ENCODE measurements at places on chromosomes 6 and 20.
A peak's percentile ranks its signal among the peaks of the same experiment; 100 is the strongest.

GRCh38 chr20:1973601-1974440, 20.0 kb downstream of the PDYN start:
- DNase-seq, result no peak

DNA sequence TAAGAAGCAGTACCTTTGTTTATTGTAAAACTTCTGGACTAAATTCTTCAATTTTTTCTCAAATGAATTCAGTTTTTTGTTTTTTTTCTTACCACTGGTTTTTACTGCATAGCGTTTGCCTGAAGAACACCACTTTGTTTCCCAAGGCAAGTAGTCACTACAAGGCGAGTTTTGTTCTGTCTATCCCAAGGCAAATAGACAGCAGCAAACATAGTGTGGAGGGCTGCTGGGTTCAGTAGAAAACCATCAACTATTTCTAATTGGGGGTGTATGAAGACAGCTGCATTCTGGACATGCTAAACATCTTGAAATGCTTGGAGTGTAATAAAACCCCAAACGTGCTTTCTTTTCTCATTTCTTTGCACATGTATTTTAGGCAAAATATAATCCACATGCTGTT, 197.4 kb downstream of the ESR1 start:
- DNase-seq, result no peak

DNA sequence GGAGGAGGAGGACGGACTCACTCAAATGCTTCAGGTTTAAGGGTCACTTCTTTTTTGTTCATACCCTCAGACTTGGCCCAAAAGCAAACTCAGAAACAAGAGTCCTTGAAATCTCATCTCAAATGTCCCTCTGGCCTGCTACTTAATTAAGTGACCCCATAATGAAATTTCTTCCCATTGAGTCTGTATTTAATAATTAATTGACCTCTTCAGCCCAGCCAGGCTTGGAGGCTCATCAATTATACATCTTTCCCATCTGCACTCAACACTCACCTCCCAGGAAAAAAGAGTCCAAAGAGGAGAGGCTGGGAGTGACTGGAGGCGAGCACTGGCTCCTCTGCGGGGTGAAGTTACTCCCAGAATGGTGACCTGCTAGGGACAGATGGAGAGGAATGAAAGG, 90.5 kb upstream of the EYA2 start:
- no peak for DNase-seq

DNA sequence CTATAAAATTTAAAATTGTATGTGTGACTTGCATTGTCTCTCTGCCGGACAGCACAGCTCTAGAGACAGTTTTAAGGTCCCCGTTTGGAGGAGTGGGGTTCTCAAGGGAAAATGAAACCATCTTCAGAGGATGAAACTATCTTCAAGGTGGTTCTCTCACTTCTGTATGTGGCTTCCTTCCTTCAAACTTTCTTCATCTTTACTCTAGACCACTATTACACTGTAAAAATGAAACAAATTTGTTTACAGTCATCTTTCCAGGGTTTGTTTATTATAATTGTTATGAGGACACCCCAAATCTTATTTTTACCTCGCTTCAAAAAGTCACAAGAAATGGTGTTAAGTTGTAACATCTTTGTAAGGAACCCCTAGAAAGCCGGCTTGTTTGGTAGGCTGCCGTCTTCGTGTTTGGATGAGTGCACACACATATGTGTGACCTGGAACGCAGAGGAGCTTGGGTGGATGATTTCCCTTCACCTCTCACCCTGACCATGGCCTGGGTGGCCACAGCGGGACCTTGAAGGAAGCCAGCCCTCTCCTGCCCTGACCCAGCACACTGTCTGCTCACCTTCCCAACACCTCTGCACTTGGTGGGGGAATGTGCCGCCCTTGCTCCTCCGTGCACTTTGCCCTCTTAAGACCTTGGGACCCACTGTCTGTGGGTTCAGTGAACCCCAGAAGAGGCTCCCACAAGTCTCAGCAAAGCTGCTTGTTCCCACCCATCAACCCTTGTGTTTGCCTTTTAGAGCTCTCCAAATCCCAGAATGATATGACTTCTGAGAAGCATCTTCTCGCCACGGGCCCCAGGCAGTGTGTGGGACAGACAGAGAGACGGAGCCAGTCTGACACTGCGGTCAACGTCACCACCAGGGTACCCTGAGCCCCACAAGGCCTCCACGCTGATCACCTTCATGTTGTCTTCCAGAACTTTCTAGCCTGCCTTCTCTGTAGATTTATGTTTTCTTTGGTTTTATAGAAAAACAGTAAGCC, 67.8 kb downstream of the SYTL3 start:
- DNase-seq, result no peak

DNA sequence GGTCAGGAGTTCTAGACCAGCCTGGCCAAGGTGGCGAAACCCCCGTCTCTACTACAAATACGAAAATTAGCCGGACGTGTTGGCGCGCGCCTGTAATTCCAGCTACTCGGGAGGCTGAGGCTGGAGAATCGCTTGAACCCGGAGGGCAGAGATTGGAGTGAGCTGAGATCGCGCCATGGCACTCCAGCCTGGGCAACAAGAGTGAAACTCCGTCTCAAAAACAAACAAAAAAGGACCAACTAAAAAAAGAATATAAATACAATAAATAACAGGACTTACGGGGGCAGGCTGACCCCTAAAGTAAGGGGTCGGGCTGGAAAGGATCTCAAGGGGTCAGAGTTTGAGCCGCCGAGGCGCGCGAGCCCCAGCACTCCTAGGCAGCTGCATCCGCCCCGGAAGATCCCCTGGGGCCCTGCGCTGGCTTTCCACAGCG, 509 bp upstream of the TPD52L2 start:
- no peak for DNase-seq

- peak; percentile 60 for DNase-seq
Measured at GRCh38 chr6:17392978-17393891, at the start of gene CAP2. Gene CAP2 (plus strand): TSS chr6:17393595. CDS start chr6:17421556, 27,961 bp downstream.

DNA sequence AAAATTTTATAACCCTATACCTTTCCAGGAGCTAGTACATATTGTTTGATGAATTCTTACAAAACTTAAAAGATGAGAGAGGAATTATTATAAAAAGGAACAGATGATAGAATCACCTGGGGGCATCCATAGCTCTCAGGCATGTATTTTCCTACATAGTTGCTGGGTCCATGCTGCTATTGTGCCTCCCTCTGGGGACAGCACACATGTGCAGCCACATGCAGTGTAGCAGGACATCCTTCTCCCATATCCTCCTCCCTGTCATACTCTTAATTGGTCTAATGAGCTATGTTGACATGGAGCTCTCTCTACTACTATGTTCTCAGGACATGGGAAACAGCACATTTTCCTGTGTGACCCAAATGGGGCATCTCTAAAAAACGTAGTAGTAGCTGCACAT, 898.2 kb upstream of the MAP3K7 start:
- DNase-seq, result no peak

DNA sequence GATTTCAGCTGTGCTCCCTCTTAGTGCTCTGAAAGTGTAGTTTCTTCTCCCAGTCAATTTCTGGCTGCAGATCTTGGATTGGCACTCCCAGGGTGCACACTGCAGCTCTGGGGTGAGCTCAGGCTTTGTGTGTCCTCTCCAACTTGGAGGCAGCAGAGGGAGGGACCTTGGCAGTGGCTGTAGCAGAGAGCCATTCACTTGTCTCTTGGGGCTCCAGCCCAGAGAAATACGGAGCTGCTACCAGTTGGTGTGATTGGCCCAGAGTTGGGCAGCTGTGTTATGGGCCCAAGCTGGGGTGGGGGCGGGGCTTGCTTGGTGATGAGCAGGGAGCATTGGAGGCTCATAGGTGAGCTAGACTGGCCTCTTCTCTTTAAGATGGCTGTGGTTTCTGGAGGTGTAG, 65.9 kb downstream of the KLHL32 start:
- no peak for DNase-seq

- DNase-seq, result no peak
Measured at GRCh38 chr20:34514897-34515483, 1.2 kb upstream of the DYNLRB1 start.

DNA sequence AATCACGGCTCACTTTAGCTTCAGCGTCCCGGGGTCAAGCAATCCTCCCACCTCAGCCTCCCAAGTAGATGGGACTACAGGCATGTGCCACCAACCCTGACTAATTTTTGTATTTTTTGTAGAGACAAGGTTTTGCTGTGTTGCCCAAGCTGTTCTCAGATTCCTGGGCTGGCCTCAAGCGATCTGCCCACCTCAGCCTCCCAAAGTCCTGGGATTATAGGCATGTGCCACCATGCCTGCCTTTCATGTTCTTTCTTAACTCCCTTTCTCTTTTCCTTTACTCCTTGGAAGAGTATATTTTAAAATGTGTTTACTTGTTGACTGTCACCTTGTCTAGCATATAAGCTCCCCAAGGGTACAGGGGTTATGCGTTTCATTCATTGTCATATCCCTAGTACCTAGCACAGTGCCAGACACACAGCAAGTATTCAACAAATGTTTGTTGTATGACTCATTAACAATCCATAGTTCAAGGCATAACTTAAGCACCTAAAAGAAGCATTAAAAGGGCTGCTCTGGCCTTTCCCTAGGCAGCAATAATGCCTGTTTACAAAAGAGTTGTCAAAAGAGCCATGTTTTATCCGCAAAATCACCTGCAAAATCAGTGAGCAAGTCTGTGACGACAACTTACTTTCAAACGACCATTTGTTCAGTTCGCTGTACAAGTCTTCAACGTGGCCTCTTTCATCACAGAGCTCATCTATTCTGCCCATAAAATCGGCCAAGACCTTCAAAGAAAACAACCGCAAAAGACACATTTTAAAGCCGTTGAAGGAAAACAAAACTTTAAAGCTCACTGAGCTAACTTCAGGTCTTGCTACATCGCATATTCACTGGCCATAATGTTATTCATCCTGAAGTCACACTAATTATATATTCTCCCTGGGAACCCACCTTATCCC, 4.6 kb downstream of the CYP24A1 start:
- no peak for DNase-seq

DNA sequence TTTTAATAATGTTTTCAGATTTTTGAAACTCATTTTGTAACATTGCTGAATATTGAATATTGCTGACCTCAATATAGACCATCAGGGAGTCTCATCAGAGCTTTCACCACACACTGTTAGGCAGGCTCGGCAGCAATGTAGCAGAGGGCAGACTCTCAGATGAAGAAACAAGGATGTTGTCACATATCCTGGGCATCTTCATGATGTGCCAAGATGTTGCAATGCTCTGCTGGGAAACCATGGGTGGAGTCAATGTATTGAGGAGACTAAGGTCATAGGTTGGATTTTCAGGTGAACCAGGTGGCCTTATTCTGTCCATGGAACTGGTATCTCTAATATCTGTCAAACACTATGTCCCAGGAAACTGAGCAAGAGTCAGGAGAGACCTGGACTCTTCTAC, 27.3 kb downstream of the NR2E1 start:
- no peak for DNase-seq

GRCh38 chr6:100915876-100916275, 34.7 kb upstream of the ASCC3 start:
- no peak for DNase-seq

DNA sequence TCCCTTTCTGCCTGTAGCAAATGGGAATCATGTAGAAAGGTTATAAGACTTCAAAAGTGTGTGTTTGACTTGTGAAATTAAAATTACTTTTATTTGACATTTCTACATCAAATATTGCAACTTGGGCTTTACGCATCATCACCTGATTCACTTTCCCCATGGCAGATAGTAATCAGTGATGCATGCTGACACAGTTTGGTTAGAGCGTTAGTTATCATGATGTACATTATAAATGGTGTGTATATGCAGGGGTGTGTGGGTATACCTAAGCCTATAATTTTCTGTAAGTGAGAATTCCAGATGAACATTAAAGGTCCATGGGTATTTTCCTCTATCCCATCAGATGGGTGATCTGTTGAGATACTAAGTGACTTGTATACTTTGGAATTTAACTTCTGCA, 141.5 kb downstream of the KLHL32 start:
- no peak for DNase-seq

DNA sequence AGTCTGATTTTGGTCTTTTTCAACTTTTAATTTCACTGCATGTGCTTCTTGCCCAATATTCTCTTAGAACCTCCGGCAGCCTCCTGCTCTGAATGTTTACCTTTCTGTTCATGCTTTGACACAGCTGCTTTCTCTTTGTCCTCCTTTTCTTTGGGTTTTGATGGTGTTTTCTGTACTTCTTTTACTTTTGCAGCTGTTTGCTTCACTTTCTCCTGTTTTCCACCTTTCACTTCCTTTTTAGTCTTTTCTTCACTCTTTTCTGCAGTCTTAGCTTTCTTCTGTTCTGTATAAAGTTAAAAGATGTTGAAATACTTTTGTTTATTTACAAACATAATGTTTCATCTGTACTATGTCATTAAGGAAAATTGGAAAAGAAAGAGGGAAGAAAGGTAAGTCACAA, 133.1 kb downstream of the TRDN start:
- DNase-seq, result no peak

DNA sequence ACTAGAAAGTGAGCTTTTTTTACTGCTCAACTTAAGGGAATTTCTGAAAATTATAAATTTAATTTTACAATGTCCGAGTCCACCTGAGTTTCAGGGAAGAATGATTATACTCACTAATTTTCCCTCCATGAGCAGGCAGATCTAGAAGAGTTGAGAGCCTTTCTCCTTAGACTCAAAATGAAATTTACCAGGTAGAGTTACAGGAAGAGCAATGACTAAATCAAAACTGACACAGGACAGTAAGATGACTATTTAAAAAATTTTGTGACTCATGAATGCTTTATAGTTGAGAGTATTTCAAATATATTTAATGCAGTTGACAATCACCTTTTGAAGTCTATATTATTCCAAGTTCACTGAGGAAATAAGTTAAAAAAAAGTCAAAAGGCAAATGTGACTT, 198.1 kb upstream of the NRSN1 start:
- no peak for DNase-seq

- no peak for DNase-seq
Measured at GRCh38 chr20:19631410-19631809, 126.6 kb upstream of the RIN2 start.

GRCh38 chr20:11564491-11564890, 353.2 kb upstream of the BTBD3 start:
- no peak for DNase-seq

GRCh38 chr6:38209371-38210260, 390.1 kb downstream of the ZFAND3 start:
- peak; percentile 8 for DNase-seq

DNA sequence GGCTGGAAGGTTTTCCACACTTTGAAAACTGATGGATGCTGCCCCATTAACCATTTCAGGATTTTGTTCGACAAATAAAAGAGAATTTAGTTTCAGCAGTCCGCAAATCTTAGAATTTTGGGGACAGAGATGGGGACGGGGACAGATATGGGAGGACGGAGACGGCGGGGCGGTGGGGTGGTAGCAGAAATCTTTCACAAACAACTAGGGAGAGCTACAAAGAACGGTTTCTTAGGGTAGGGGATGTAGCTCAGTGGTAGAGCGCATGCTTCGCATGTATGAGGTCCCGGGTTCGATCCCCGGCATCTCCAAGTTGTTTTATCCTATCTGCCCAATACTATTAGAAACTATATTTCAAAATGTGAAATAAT, 15.1 kb downstream of the HMGN4 start:
- peak; percentile 84 for DNase-seq

GRCh38 chr6:160088069-160088783, 33.4 kb upstream of the SLC22A1 start:
- peak; percentile 86 for DNase-seq

DNA sequence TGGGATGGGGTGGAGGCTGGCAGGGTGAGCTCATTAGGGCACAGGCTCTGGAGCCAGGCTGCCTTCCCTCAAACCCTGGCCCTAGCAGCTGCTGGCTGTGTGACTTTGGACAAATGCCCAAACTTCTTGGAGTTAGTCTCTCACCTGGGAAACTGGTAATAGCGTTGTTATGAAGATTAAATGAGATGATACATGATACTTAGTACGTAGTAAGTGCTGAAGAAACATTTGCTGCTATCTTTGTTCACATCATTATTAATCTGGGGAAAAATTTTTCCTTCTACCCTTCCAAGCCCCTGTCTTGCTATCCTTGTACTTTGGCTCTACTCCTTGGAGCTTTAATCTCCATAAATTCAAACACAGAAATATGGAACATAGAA, 22.3 kb upstream of the PPARD start:
- DNase-seq, result no peak

All from cardiac fibroblast (primary cell).